ENCODE measurements at places on chromosomes 5 and 9.

- no peak for DNase-seq
Measured at GRCh38 chr9:14350754-14351153, 36.8 kb upstream of the NFIB start.

GRCh38 chr5:113771483-113771882 lies 258.0 kb downstream of the YTHDC2 start:
- no peak for DNase-seq

DNA sequence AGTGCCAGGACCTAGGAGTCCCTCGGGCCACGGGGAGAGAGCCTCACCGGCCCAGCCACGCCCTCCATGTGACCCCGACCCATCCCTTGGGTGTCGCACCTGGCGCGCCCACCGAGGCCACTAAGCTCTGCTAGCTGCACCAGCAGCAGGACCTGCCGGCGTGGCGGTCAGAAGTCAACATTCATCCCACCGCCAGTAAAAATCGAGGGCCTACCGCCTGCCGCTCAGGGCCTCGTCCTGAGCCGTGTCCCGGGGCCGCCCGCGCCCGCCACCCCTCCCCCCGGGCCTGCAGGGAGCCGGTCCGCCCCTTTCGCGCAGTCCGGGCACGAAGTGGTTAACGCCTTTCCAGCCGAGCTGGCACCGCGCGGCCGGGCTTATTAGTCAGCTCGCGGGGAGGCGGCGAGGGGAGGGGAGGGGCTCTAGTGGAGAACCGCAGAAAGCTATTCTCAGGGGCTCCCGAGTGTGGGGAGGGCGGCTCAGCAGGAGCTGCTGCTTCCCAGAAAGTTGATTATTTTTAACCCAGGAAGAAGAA lies 124.4 kb downstream of the C9orf50 start:
- peak; percentile 99 for DNase-seq

DNA sequence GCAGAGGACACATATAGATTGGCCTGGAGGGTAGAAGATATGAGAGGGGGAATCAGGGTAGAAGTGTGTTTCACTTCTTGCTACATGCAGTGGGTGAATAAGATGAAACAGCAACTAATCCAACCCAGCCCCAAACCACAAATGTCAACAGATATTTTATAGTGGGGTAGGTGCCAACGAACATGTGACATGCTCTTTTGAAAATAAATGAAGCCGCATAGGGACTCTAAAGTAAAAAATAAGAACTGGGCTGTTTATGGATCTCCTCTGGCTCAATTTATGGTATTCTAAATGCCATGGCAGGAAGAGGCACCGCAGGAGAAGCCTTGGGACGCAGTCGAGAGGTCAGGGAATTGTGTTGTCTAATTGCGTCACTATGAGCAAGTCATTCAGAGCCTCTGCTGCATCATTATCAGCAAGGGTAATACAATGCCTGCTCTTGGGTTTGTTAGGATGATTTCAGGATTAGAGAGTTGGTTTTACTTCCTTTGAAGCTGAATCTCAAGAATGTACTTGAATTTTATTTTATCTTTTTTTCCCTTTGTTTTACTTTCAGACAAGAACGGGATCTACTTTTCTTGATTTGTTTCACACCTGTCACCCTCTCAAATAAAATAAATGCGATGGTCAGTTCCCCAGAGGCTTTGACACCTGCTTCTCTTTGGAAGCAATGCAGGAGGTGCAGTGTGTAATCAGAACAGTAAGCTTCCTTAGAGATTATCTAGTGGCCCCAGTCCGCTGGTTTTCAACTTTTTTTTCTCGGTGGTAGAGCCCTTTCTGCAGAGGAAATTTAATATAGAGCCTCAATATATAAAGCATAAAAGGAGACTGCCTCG lies 375.6 kb upstream of the CLINT1 start:
- no peak for DNase-seq

GRCh38 chr9:107112707-107113243 lies 170.3 kb upstream of the RAD23B start:
- DNase-seq = no peak

GRCh38 chr9:91395553-91396471 lies 27.8 kb downstream of the NFIL3 start:
- DNase-seq = no peak

GRCh38 chr9:137128862-137129455 lies 10.0 kb upstream of the GRIN1 start:
- peak; percentile 44 for DNase-seq

- no peak for DNase-seq
Measured at GRCh38 chr9:134136996-134137299, 1.1 kb downstream of the WDR5 start.

DNA sequence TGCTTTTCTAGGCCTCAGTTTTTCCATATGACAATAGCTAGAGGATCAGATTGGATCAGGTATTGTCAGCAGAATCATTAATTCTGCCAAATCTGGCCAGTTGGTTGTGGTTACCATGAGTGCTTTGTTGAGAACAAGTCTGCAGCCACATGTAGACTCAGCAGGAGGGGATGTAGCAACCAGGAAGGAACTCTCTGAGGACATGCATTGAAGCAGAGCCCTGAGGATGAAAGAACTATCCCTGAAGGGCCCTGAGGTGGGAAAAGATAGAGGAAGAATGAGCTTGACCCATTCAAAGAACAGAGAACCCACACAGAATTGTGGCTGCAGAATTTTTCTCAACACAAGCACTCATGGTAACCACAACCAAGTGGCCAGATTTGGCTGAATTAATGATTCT lies 60.1 kb upstream of the AFAP1L1 start:
- no peak for DNase-seq

DNA sequence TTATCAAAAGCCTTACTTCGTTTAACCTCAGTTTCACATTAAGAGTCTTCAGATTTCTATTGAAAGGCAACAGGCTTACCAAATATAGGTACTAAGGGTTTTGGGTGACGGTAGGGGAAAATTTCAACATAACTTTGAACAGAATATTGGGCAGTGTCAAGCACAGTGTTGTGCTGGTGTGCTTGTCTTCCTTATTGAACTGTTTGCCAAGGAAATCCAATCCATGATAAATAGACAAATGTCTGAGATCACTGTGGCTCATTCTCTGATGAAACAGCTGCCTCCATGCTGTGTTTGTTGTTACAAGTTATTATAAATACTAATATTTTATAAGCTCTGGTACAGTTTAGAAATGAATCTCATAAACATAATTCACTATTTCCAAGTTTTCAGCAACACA lies 730.1 kb downstream of the NR2F1-AS1 start:
- DNase-seq = no peak
